ENCODE measurements at places on chromosomes 13 and 19.

DNA sequence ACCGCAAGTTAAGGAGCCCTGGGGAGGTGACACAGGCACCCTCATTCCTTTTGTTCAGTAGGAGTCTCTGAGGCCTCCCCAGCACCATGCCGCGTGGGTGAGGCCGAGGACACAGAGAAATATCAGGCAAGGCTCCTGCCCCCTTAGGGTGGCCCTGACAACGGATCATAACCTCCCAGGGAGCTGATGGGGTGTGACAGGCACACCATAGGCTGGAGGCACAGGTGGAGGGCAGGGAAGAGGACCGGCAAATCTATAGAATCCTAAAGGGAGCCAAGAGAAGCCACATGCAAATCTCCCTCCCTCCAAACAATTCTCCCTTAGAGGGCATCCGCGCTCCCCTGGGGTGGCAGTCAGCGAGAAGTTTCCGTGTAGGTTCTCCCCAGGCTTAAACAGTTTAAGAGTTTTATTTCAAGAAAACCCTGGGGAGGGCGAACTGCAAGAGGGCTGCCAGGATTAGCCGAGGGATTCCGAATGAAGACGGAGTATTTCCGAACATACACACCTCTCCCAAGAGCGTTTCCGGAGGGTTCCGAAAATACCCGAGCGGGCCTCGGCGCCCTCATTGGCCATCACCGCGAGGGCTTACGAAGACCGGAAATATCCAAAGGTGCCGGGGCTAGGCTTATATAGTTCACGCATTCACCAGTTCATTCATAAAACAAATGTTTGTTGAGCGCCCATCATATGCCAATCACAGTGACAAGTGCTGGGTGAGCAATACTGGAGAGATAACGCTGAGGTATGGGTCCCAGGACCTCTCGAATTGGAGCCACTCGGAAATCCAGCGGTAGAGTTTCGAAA, 610 bp upstream of the RPL28 start:
- peak; percentile 98 for DNase-seq

GRCh38 chr19:57212109-57212508, 18.7 kb upstream of the AURKC start:
- DNase-seq, result no peak

DNA sequence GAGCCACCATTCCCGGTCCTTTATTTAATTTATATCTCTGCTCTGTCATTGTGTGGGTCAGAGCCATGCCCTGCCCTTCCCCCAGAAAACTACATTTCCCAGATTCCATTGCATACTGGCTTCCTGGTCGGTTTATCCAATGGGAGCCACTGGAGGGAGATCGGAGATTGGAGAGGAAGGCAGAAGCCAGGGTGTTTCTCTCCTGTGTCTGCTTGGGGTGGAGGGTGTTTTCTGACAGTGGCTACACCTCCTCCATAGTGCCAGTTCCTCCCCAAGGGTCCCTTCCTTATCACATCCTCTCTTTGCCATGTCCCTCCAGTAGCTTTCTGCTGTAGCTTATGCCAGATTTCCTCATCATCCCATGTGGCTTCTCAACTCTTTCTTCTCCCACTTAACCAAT, 19.0 kb downstream of the OLFM2 start:
- DNase-seq, result peak; percentile 7

DNA sequence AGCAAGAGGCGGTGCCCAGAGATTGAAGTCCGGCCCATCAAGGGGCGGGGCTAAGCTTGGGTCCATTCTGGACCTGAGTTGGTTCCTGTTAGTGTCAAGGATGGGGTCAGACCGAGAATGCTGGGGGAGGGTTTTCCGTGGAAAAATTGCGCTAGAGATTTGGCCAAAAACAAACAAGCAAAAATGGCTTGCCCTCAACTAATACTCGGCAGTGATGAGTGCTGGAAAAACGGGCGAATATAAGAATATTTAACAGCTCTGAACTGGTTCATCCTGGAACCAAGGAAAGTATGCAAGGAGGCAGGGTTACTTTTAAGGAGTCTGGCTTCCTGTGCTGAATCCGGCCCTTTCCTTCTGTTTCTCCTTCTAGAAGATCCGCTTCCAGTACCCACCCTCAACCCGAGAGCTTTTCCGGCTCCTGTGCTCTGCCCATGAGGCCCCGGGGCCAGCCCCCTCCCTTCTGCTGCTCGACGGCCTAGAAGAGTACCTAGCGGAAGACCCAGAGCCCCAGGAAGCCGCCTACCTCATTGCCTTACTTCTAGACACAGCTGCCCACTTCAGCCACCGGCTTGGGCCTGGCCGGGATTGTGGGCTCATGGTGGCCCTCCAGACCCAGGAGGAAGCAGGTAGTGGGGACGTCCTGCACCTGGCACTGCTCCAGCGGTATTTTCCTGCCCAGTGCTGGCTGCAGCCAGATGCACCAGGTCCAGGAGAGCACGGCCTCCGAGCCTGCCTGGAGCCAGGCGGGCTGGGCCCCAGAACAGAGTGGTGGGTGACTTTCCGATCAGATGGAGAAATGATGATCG, 880 bp downstream of the SWSAP1 start:
- DNase-seq, result peak; percentile 46

DNA sequence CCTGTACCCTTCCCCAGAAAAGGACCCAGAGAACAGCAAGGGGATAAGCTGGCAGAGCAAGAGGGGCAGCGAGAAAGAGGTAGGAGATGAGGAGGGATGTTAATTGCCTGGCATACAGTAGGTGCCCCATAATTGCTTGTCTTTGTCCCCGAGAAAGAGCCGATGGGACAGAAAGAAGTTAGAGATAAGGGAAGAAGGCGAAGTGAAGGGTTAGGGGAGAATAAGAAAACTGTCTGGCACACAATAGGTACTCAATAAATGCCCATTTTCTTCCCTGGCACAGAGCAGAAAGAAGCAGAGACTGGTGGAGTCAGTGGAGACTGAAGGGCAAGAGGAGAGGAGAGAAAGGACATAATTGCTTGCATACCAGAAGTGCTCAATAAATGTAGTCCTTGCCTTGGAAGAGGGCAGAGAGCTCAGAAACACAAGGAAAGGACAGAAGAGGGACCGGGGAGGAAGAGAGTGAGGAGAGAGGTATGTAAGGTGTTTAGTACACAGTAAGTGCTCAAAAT, 15.9 kb downstream of the JOSD2 start:
- no peak for DNase-seq

- DNase-seq, result peak; percentile 91
Observed at GRCh38 chr13:60759499-60759898, 362.5 kb downstream of the TDRD3 start.

DNA sequence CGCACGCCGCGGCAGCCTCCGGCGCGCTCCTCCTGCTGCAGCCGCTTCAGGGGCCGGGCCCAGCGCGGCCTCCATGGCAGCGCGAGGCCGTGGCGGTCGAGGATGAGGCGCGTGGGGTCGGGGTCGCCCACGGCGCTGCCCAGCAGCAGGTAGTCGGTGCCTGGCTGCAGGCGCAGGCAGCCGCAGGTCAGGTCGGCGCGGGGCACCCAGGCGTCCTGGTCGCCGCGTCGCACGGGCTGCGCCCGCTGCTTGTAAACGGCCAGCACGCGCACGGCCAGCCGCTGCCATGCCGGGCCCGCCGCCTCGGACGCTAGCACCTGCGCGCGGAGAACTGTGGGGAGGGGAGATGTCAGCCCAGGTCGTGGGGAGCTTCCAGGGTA, 11.1 kb downstream of the NTN5 start:
- DNase-seq, result no peak

GRCh38 chr13:42875475-42876269, 94.3 kb downstream of the FAM216B start:
- DNase-seq, result no peak

GRCh38 chr13:44439452-44440024, 65.9 kb downstream of the SERP2 start:
- DNase-seq, result no peak

- DNase-seq, result no peak
Observed at GRCh38 chr13:109357751-109358471, 428.5 kb downstream of the IRS2 start.

DNA sequence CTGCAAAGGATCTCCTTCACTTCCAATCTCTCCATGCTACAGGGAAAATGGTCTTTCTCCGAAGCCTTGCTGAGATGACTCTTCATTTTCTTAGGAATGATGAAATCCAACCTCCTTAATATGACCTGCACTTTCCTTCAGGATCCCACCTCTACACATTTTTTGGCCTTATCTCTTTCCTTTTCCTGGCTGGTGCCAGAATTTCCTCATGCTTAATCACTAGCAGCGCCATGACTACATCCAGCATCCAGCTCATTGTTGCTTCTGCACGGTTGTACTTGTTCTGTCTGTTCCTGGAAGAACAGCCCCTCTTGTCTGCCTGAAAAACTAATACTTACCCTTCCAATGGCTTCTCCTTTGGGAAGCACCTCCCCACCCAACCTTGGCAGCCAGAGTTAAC, 68.4 kb downstream of the TEX26 start:
- no peak for DNase-seq

GRCh38 chr13:95865080-95865615, 188.1 kb downstream of the UGGT2 start:
- peak; percentile 73 for DNase-seq

DNA sequence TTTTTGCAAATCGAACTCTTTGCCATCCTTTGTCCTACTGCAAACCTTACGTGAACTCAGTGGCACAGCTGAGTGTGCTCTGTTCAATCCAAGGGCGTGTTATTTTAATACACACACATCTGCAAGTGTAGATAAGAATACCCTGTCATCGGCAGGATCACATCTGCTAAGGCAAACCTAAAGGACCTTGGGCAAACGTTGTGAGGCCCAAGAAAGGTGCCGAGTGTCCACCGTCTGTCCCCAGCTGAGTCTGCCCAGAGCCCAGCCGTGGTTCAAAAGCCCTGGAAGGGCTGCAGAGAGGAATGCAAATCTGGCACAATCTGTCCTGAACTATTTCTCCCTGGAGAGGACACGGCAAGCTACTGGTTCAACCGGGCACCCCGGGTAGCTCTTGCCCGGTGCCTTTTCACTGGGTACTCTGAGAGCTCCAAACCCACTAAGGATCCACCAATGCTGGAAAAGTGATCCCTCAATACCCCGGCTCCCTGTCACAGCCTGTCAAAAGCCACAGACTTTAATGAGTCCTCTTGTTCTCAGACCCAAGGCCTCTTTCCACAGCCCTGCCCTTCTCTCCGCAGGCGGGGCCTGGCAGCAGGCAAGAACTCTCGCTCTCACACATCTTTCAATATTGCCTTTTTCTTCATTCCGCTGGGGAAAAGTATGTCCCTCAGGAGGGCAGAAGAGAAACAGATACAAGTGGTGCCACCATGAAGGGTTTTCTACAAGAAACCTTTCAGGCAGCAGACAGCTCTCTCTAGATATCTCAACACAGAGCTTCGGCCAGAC, 17.0 kb downstream of the SLC7A1 start:
- DNase-seq, result no peak

DNA sequence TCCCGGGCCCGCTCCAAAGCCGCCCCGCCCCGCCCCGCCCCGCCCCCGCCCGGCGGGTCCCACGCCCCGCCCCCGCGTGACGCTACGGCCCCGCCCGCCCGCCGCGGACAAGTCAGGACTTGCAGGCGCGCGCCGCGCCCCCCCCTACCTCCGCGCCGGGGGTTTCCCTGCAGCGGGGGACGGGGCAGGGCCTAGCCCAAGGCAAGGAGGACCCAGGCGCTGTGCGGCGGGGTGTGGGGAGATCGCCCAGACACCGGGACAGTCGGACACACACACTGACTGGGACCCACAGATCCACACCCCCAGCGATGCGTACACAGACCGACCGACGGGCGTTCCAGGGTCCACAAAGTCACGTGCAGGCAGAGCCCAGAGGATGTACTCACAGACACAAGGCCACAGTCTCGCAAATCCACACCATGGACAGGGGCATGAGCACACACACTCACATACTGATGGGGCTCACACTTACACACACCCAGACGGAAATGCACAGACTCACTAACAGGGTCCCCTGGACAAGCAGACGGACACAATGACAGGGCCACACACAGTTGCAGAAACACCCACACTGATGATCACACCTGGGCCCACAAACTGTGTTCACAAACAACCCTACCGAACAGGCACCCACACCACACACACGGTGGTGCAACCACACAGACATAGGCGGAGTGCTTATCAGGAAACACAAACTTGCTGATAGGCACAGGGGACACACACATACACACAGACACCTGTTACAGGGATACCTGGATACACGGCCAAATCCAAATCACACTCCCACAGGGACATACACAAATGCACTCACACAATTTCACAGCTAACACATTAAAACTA, 436 bp upstream of the BBC3 start:
- DNase-seq, result peak; percentile 61

GRCh38 chr19:27885359-27885758, 1327.6 kb downstream of the UQCRFS1 start:
- DNase-seq, result no peak

- no peak for DNase-seq
Observed at GRCh38 chr19:9881720-9882119, 46.6 kb downstream of the PIN1 start.

GRCh38 chr19:45123440-45123850, 30.5 kb downstream of the PPP1R37 start:
- no peak for DNase-seq

DNA sequence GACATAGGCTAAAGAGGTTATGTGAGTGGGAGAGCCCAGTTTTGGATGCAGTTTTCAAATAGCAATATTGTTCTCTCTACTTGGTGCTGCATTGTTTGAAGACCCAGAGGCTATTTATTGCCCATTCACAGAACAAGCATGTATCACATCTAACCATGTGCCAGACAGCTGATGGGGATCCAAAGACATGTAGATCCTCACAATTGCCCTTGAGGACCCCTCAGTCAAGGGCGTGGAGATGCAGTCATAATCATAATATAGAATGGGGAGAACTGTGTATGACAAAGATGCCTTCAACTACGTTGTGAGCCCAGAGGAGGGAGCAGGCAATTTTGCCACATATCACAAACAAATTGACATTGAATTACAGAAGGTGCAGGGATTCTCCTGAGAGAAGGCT, 70.5 kb downstream of the NHLRC3 start:
- no peak for DNase-seq

- no peak for DNase-seq
Observed at GRCh38 chr13:47337781-47338507, 441.1 kb upstream of the HTR2A start.

GRCh38 chr19:58355908-58356765, 2.8 kb upstream of the A1BG start:
- no peak for DNase-seq

GRCh38 chr13:49297338-49297737, 49.6 kb downstream of the CDADC1 start:
- no peak for DNase-seq

DNA sequence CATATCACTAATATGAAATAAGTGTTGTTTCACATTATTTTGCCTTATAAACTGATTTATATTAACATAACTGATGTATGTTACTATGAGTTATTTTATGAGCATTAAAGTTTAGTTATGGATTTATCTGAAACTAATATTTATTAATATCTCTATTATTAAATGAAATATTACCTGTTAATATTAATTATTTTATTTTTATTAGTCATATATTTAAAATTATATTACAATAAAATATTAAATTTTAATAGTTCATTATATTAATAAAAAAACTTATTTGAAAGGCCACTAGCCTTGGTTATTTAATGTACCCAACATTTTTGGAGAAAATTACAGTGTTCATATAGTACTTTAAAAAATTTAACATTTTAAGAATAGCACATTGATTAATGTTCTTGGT, 1643.4 kb upstream of the MIR17HG start:
- no peak for DNase-seq
